ENCODE measurements at places on chromosomes 5 and 9.
A peak's percentile ranks its signal among the peaks of the same experiment; 100 is the strongest.

DNA sequence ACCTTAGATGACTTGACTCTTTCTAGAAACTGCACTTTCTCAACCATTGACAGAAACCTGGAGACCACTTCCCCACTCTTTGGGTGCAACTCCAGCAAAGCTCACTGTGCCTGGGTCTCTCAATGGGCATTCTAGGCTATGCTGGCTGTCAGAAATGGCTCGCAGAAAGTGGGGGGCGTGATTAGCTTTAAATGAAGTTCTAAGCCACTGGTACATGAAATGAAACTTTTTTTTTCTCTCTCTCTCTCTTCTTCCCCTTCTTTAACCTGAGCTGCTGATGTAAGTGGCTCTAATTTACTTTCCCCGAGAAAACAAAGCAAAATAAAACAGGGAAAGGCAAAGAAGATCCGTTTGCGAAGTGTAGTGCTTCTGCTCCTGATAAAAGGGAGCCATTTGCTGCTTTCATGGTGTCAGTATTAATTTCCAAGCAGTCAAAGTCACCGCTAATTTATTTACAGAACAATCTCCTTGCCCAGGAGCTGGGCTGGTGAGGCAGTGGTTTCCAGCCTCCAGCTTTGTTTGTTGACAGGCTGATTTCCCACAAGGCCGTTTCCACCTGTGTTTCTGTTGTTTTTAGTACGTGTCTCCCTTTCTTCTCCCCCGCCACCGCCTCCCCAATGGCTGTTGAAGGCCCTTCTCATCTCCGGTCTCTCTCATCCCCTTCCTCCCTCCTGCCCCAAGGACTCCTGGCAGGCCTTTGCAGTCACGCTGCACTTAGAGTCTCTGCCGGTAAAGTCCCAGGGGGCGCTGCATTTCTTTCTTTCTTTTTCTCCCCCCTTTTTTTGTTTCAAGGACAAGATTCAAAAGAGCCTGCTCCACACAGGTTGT lies 422.9 kb downstream of the EBF1 start:
- peak; percentile 5 for DNase-seq

DNA sequence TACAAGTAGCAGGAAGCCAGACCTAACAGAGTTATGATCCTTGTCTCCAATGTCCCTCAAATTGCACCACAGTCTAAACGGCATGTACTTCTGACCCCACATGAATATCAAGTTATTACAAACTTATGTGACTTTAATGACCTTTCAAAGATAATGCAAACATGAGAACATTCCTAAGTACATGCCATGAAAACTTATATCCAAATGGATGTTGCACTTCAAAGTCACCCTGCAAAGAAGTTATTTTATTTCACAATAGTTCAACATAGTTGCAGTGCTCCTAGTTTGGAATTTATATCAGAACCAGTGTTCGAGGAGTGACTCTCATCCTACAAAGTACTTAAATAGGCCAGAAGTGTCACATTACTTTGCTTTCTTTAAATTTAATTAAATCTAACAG lies 41.2 kb upstream of the ITGA1 start:
- DNase-seq, result no peak

GRCh38 chr9:16563446-16563845 lies 307.0 kb downstream of the BNC2 start:
- no peak for DNase-seq

- no peak for DNase-seq
These were observed 6.0 kb downstream of the SNX18 start for GRCh38 chr5:54523534-54523933.

GRCh38 chr5:113295111-113295539 lies 139.7 kb downstream of the TSSK1B start:
- no peak for DNase-seq

- DNase-seq, result no peak
These were observed 5.5 kb downstream of the JAKMIP2 start for GRCh38 chr5:147776989-147777388.

DNA sequence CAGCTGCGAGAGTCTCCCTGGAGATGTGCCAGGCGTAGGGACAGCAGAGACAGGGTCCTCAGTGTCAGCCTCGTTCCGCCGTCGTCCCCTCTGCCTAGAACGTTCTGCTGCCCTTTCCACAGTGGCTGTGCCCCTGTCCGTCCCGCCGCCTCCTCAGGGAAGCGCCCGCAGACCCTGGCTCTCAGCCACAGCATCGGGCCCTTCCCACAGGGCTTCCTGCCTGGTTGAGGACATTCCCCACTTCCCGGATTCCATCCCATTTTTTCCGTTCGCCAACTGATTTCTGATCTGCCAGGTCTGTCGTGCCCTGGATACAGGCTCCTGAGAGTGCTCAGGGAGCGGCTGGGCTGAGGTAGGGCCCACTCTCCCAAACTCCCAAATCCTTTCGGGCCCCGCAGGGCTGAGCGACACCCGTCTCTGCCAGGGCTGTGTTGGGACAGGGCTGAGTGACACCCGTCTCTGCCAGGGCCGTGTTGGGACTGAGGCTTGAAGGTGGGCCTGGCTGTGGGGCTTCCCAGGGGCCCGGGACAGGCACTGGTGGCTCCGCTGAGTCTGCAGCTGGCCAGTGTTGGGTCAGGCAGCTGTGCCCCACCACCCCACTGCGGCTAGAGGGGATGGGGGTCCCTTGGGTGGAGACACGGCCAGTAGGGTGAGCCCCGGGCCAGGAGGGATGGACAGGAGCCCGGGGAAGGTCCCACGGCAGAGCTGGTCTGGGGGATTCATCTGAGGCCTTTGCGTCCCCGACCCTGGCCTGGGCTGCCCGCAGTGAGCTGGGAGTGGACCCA lies 15.9 kb downstream of the DNLZ start:
- no peak for DNase-seq

DNA sequence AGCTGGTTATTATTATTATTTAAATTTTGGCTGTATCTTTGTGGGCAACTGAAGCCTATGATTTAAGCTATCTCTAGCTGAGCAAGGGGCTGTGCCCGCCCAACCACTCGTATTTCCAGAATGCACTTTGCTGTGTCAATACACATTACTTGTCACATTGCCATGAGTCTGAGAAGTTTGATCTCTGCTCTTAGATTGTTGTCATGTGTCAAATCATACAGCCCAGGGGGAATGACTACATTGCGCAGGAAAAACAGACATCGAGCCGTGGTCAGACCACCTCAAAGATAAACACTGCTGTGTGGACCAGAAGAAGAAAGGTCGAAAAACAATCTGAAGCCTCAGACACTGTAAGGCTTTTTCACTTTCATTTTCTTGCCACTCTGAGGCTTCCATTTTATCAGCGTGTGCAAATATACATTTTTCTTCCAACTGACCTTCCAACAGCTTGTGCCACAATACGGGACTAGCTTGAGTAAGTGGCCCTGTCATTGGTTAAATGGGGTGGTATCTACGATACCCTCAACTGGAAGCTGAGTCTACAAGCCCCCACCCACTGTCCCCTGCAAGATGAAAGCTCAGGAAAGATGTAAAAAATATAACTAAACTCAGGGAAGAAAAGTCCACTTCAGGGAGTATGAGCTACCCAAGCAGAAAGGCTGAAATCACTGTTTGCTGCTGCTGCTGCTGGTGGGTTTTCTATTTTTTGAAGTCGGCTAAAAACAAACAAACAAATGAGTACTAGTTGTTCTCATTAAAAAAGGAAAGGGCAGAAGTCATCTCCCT lies 603.0 kb downstream of the BNC2 start:
- DNase-seq, result peak; percentile 4

GRCh38 chr9:34992376-34992951 lies 2.9 kb downstream of the DNAJB5 start:
- peak; percentile 67 for DNase-seq

- DNase-seq, result peak; percentile 27
These were observed 353.6 kb downstream of the SLIT3 start for GRCh38 chr5:168947212-168947868.

DNA sequence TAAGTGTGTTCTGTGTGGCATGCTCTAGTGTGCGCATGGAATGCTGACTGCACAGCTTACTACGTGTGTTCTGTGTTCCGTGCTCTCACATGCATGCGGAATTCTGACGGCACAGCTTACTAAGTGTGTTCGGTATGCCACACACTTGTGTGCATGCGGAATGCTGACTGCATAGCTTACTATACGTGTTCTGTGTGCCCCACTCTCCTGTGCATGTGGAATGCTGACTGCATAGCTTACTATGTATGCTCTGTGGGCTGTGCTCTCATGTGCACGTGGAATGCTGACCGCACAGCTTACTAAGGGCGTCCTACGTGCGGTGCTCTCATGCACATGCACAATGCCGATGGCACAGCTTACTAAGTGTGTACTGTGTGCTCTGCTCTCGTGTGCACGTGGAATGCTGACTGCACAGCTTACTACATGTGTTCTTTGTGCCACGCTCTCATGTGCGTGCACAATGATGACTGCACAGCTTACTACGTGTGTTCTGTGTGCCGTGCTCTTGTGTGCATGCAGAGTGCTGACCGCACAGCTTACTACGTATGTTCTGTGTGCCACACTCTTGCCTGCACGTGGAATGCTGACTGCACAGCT lies 548.9 kb downstream of the IRX1 start:
- DNase-seq, result no peak

GRCh38 chr5:145801195-145801594 lies 33.9 kb downstream of the PRELID2 start:
- no peak for DNase-seq

- no peak for DNase-seq
These were observed 6.1 kb upstream of the EHMT1 start for GRCh38 chr9:137612741-137613142.

DNA sequence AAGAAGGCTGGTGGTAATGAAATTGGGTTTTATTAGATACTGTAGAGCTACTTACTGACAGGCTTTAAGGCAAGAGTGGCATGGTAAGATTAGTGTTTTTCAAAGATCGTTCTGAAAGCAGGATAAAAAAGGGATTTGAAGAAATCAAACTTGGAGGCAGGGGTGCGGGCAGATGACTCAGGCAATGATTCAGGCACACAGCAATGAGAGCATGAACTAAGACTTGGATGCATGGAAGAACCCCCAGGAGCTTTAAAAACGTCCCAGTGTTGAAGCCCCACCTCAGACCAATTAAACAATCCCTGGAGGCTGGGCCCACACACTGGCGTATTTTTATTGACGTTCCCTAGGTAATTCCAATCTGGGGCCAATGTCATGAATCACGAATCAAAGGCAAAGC lies 102.5 kb downstream of the SREK1 start:
- DNase-seq, result no peak

GRCh38 chr9:13035822-13036221 lies 243.7 kb downstream of the MPDZ start:
- no peak for DNase-seq

- DNase-seq, result no peak
These were observed 793.7 kb upstream of the RGMB start for GRCh38 chr5:97979740-97980139.

- DNase-seq, result no peak
These were observed 307.5 kb downstream of the EBF1 start for GRCh38 chr5:158792186-158792585.

DNA sequence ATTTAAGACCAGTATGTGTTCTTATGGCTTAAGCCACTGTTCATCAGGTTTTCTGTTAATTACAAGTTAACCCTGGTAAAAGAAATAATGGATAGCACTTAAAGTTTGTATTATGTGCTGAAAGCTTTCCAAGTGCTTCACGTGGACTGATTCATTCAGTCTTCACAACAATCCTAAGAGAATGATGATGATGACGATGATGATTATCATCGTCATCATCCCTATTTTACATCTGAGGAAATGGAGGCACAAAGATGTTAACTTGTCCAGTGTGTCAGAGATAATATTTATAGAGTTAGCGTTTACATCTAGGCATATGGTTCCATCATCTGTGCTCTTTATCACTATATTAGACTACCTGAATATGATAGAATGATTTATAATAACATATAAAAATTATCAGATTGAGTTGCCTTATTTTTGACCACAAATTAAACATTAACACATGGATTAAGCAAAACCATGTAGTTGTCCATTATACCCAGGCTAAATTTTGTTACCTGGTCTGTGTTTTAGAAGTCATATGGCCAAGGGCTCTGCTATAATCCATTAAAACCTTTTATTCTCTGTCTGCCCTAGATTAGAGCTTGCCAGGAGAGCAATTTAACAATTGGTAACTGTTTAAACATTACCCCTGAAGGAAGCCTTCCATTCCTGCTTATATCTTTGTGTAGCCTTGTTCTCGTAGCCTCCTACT lies 102.3 kb upstream of the MAP3K1 start:
- no peak for DNase-seq

DNA sequence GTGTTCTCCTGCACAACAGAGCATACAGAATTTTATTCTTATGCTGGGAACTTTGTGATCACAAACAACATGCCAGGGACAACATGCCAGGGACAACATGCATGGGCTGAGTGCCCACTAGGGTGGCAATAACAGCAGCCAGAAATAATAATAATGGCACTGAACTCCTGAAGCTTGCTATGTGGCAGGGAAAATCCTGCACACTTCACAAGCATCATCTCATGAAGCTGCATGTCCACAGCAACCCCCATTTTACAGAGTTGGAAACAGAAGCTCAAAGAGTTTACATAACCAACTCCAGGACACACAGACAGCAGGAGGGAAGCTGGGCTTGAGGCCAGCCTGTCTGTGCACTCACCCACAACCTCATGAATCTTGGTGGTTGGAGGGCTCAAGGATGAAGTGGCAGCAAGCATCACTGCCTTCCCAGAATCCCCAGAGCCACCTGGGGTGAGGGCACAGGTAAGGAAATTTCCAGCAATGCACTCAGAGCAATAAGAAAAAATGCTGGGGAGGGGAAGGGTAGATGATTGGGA lies 111.4 kb downstream of the GABBR2 start:
- no peak for DNase-seq

DNA sequence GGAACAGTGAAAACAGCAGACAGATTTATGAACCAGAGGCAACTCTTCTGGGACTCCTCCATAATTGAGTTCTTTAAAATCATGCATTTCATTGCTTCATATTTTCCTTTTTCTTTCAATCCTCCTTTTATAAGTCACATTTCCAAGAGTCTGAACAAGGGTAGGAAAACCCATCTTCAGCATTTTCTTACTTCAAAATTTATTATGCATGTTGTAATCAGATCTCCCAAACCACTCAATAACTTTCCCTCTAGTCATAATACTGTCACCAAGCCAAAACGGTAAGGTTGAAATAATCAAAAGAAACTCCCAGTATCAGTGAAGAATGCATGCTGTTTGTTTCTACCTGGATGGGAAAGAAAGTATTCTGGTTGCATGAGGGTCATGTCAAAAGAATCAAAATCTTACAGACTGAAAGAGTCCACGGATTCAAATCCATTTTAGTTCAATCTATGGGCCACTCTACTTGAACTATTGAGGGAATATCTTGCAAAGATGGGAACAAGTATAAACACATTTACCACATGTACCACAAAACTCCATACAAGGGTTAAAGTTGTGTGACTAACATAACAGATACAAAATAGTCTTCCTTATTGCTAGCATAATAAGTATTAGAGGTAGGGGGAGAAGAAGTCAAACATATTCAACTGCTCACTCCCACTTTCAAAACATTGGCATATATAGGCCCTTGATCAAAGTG lies 797.3 kb downstream of the MAT2B start:
- DNase-seq, result no peak

- DNase-seq, result no peak
These were observed 51.2 kb downstream of the DIAPH1 start for GRCh38 chr5:141567513-141568117.
